Peyer's patch (tissue), 4 donors: ENCODE measurements at places on chromosomes 16 and 17.

- no peak for DNase-seq
These were observed 338 bp downstream of the MAPK3 start for GRCh38 chr16:30122604-30123160.

GRCh38 chr17:42640121-42640520 lies 19.0 kb upstream of the TUBG2 start:
- no peak for DNase-seq

- no peak for DNase-seq
These were observed 11.0 kb downstream of the MPO start for GRCh38 chr17:58269557-58270291.

- no peak for DNase-seq
These were observed 138.5 kb downstream of the DNAH9 start for GRCh38 chr17:11736613-11737312.

- DNase-seq, result no peak
These were observed 19.1 kb downstream of the ST6GALNAC2 start for GRCh38 chr17:76566613-76566943.

DNA sequence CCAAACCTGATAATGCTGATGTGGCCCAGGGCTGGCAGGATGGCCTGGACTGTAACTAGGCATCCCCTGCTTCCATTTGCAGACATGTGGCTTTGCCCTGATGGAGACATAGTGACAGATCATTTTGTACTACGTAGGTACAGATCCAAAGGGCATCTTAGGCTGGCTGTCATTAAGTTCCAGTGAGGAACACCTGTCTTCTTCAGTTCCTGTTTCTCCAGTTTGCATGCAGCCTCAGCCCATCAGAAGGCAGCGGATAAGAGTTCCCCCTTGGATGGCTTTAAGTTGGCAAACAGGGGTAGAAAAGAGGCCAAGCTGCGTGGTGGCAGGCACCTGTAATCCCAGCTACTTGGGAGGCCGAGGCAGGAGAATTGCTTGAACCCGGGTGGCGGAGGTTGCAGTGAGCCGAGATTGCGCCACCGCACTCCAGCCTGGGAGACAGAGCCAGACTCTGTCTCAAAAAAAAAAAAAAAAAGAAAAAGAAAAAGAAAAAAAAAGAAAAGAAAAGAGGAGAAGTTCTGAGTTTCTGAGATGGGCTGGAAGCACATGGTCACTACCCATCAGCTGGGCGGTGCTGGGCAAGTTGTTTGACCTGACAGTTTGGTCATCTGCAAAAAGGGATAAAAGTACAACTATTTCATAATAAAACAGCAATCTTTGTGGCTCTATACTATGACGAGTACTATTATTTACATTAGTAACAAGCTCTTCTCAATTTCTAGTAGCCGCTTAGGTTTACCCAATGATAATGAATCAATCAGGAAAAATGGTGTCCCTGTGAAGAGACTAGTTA lies 42.7 kb downstream of the CPPED1 start:
- no peak for DNase-seq

- peak; percentile 82 for DNase-seq
These were observed 25.3 kb downstream of the CMIP start for GRCh38 chr16:81469710-81470535.

DNA sequence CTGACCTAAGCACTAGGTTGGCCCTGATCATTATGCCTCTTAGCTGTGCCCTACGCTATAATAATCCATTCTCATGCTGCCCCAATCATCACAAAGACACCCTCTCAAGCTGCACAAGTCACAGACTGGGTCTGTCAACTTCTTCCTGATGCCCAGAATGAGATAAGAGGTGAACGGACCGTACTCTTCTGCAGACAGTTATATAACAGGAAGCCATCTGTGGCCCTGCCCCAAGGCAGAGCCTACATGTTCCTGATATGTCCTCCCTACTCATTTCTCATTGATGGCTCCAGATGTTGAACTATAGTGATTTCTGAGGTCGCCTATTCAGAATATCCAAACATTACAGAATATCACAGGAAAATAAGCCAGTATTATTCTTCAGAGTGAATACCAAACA lies 471.6 kb upstream of the ERCC4 start:
- no peak for DNase-seq

DNA sequence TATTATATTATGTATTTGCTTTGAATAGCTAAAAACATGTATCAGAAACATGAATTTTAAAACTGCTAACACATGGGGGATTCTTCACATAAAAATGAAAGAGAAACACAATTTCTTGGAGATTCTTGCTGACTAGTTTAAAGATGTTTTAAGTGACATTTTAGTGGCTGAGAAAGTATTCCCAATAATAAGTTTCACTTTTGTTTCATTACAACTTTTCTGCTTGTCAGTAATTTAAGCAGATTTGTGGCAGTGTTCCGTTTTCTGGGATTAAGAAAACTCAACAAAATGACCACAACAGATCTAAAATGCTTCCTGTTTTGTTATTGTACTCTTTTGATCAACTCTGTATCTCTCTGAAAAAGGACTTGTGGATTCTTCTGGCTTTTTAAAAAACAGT lies 75.9 kb downstream of the NLK start:
- no peak for DNase-seq

DNA sequence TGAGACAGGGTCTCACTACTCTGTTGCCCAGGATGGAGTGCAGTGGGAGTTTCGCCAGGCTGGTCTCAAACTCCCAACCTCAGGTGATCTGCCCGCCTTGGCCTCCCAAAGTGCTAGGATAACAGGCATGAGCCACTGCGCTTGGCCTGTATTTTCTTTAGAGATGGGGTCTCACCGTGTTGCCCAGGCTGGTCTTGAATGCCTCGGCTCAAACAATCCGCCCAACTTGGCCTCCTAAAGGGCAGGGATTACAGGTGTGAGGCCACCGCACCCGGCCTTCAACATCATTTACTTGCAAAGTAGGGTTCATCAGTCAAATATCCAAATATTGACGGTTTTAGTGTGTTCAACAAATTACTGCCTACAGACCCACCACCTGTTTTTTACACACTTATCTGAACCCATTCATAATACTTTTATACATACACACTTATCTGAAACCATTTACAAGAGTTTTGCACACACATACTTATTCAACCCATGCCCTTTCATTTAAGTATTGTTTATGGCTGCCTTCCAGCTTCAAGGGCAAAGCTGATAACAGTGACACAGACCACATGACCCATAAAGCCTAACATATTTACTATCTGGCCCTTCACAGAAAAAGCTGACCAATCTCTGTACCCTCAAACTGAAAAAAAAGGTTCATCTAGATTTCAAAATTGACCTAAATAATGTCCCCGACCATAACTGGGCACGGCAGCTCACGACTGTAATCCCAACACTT lies 11.9 kb downstream of the TMEM170A start:
- no peak for DNase-seq

GRCh38 chr16:46621934-46622676 lies 926 bp upstream of the SHCBP1 start:
- no peak for DNase-seq

GRCh38 chr16:84065536-84066132 lies 23.0 kb upstream of the SLC38A8 start:
- peak; percentile 54 for DNase-seq

- DNase-seq, result peak; percentile 78
These were observed 12.3 kb downstream of the CES4A start for GRCh38 chr16:67000384-67001351.

- DNase-seq, result no peak
These were observed 84.2 kb downstream of the SOCS1 start for GRCh38 chr16:11171757-11172299.

GRCh38 chr17:59652119-59652518 lies 32.4 kb downstream of the CLTC start:
- no peak for DNase-seq

DNA sequence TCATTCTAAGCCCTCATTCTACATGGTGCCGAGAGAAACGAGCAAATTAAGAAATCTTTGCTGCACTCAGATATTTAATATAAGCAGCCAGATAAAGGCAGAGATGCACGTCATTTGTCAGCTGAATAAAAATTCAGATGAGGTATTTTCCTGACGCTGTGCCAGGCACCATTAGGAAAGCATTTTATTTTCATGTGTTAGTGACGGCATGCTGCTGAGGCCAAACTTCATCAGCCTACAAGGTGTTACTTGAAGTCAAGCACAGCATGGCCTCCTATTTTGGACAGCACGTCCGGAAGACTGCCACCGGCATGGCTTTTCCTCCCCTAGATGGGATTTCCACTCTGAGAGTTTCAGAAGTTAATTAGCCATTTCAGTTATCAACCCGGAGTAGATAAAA lies 70.3 kb downstream of the IRX3 start:
- DNase-seq, result no peak
